C1 segment of cervical spinal cord (tissue), 14 donors: ENCODE measurements at places on chromosomes 6 and 20.

- no peak for DNase-seq
Observed at GRCh38 chr20:25277051-25277801, 29.3 kb downstream of the PYGB start.

DNA sequence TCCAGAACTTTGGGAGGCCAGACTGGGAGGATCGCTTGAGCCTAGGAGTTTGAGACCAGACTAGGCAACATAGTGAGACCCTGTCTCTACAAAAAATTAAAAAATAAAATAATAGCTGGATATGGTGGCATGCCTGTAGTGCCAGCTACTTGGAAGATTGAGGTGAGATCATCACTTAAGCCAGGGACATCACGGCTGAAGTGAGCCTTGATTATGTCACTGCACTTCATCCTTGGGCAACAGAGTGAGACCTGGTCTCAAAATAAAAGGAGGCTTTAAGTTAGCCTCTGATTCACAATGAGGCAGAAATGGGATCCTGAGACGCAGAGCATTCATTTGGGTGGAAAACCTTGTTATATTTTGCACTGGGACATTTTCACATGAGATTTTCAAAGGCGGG, 57.0 kb downstream of the TULP4 start:
- DNase-seq: no peak

GRCh38 chr6:6680526-6680925, 92.0 kb downstream of the LY86 start:
- no peak for DNase-seq

DNA sequence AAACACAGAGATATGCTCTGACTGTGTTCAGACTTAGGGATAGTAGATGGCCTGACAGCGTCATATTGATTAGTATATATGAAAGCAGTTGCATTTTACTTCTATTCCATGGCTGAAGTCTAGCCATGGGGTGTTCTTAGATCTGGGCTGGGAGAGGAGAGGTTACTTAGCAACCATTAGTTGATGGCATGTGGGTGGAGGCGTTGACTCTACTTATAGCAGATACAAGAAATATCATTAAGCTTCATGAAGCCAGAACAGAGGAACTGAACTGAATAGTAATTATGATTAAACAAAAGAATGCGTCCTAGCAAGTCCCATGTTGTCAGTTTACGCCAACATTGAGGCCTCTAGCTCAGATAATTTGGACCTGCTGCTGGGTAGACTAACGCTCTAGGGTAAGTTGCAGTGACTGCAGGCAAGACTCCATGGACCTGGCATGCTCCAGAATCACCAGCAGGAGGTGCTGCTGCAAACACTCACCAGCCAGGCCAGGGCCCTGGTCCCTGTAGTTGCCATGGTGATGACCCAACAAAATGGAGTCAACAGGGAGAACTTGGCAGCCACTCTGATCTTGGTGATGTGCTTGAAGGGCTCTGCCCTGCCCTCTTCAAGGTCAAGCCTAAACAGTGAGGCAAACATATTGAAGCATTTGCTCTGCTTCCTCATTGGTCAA, 477.3 kb downstream of the PREX1 start:
- DNase-seq: no peak

- no peak for DNase-seq
Observed at GRCh38 chr6:105882121-105882803, 203.9 kb upstream of the PRDM1 start.

DNA sequence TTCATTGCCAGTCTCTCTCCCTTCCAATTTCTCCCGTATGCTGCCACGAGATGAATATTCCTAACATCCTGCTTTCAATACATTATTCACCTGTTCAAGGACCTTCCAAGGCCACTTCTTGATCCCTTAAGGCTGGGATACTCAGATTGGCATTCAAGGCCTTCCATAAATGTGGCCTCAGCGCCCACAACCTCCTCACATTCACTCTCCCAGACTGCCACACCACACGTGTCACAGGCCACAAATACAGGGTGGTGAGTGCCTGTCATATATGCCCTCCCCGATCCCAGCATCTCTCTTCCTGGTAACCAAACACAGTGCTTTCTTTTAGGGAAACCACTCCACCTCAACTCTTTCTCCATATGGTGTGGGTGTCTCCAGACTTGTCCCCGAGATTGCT, 55.5 kb downstream of the TTI1 start:
- no peak for DNase-seq

- no peak for DNase-seq
Observed at GRCh38 chr20:39638731-39639130, 676.6 kb downstream of the DHX35 start.

- no peak for DNase-seq
Observed at GRCh38 chr6:84061174-84061573, 27.6 kb downstream of the MRAP2 start.

DNA sequence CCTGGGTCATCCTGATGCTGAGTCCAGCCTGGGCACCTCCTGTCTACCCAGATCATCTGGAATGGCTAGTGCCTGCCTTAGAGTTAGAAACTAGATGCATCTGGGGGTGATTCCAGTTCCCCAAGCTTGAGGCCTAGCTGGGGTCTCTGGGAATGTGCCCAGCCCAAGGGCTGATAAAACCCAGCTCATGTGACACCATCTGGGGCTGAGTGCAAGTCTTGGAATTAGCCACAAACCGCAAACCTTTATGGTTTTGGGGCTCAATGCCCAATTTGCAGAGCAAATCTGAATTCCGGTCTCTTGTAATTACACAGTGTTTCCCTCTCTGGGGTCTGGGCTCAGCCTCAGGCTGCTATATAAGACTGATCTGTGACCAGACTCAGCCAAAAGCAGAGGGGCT, at the start of gene BPIFB4:
Gene BPIFB4 (plus strand): TSS at position 385 of the 400 bp plus-strand sequence. CDS start 1,884 bp downstream, outside the sequence.
- no peak for DNase-seq

DNA sequence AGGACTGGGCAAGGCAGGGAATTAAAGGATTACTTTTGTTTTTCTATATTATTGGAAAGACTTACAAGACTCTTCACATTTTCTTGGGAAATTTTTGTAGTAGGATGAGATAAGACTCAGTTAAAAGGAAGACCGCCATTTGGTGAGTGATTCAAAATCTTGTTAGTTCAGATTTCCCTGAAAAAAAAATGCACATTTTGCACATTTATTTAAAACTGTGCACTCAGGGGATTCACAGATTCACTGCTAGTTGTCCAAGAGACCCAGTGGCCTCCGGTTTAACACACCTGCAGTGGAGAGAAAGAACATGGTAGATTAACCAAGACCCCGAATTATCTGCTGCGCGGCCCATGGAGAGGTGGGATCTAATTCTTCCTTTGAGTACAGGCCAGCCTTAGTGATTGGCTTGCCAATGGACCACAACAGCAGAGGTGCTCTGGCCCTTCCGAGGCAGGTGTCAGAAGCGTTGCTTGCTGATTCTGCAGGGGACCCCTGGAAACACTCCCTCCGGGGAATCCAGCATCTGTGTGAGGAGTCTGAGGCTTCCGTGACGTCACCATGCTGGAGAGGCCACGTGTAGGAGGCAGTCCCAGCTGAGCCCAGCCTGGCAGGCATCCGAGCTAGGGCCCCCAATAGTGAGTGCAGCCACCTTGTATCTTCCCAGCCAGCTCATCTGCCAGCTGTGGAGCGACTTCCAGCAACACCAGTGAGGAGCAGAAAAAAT, 68.9 kb downstream of the ZNF217 start:
- DNase-seq: no peak
